ENCODE measurements at places on chromosomes 11 and 22.

DNA sequence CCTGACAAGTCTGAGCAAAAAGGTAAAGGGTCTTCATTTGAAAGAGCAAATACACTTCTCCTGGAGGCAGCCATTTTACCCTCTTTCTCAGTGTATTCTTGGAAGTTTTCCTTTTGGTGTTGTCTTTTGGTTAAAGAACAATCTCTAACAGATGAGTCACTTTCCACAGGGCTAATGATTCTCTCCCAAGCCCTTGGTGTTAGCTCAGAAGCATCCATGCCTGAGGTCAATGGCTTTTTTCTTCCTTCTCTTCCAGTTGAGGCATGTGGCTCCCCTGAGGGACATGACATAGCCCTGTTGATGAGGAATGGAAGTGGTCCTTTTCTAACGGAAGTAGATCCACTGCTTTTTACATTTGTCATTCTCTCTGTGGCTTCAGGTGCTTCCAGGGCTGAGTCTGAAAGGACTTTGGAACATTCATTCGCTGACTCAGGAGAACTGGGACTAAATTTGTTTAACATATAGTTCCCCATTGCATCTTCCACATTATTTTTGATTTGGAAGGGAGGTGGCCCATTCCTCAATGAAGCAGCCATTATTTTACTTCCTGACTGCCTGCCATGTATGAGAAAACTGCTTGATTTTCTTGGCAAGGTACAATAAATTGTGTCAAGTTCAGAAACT, 13.8 kb upstream of the POGLUT3 start:
- no peak for DNase-seq

DNA sequence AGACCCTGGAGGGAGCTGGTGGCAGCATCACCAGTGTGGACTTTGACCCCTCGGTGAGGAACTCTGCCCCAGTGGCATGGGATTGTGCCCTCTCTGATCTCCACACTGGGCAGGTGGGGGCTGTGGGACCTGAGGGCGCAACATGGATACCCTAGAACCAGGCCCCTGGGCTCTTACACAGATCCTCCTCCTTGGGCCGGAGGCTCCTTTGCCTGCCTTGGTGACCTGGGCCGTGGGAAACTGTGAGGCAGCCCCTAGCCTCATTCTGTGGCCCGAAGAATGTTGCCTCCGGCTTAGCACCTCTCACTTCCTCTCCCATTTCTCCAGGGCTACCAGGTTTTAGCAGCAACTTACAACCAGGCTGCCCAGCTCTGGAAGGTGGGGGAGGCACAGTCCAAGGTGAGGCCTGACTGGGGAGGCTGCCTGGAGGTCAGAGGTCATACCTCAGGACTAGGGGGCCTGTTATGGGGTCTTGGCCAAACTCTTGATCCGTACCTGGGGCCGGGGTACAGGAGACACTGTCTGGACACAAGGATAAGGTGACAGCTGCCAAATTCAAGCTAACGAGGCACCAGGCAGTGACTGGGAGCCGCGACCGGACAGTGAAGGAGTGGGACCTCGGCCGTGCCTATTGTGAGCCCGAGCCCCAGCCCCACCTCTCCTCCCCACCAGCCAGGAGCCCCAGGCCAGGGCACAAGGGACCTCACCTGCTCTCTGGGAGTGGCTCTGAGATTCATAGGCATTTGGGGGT, 12.2 kb downstream of the ATG16L2 start:
- no peak for DNase-seq

DNA sequence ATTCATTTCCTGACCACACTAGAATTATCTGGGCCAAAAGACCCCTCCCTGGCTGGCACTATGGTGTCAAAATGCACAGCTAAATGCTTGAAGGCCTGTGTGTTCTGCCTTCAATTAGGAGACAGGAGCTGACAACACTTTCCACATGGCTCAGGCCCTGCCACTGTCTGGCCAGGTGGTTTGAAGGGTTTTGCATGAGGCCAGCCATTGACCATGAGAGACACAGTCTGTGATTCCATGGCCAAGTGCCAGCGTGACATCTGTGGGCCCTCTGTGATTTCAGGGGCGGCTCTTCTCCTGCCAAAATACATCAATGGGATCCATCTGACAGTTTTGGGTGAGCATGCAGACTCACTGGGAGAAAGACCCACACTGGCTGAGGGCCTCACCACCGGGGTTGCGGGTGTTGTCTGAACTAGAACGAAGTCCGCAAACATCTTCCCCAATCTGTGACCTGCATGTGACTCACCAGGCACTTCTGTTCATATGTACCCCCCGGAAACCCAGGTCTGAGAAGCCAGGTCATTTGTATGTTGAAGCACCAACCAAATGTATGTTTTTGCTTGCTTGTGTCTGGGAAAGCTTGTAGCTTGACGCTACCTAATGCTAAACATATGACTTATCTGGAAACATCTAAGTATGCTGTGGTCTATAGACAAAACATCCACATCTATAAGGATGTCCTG, 20.7 kb upstream of the NAV2 start:
- DNase-seq, result no peak

DNA sequence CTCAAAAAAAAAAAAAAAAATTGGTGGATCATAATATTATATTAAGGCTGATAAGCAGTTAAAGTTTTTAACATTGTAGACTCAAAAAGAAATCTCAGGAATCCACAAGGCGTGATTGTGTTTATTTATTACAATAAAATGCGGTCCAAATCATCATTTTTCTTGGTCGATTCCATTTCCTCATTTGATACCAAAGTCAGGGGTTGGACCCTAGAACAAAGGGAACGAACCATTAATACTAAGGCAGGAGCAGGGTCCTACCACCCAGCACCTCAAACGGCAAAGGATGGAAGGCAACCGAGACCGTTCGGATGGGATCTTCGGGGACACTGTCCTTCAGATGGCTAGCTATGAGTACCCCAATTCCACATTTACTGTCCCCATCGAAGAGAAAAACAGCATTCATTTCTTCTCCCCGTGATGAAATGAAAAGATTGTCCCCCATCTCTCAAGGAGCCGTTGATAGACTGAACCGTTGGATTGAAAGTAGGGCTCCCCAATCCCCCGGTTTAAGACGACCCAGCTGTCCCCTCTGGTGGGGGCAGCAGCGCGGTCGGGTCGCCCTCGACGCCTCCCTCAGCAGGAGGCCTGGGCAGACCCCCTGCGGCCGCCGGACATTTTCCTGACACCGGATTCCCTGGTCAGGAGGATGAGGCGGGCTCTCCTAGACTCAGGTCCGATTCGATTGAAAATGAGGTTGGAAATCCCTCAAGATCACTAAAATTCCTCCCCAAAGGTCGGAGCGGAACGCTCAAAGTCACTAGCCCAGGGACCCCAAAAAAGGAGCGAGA, 607 bp downstream of the DMC1 start:
- no peak for DNase-seq

DNA sequence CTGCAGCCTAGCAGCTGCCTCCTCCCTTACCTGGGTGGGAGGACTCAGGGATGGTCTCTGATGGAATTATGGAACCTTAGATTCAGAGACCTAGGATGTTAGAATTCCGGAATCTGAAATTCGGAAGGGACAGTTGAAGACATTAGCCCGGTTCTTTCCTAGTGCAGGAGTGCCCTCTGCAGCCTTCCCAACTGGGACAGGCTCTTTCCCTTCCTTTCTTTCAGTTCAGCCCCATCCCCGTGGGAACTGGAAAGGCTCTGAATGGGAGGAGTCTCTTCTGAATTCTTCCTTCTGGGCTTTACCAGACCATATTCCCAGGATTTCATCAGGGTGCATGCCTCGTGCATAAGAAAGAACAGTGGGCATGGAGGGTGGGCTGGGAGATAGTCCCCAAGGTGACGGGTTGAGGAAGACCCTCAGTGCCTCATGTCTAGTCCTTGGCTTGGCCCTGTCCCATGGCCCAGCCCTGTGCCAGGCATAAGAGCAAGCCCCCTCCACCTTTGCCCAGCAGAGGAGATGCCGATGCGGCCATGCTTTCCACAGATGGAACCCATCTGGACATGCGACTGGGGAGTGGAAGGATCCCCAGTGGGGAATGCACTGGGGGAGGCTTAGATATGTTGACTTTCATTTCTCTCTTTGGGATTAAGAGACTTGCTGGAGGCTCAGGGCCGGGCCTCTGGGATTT, 14.4 kb downstream of the DNAJB13 start:
- DNase-seq, result no peak

Data from left lung (tissue), 14 donors.